ENCODE measurements at places on chromosomes 11 and 22.

GRCh38 chr11:43434893-43435292 is 76.2 kb downstream of the TTC17 start:
- DNase-seq: no peak

DNA sequence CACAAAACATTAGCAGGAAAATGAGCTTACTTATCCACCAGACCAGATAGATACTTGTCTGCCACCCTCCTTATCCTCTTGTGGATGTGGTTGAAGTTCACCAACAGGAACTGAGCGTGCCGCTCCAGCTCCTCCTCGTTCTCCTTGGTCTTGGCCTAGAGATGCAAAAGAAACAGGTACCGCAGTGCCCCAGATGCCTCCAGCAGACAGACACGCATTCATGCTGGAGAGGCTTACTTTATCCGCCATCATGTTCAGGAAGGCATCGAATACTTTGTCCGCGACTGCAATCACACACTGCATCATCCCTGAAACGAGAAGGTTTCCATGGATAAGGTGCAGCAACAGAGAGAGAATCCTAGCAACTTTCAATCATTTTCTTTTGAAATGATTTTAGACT is 21.0 kb upstream of the SERPIND1 start:
- DNase-seq: no peak

- peak; percentile 31 for DNase-seq
Observed at GRCh38 chr22:39013942-39014722, at the start of gene APOBEC3C. APOBEC3C (plus strand) TSS chr22:39014257; CDS start chr22:39014363, 106 bp downstream.

DNA sequence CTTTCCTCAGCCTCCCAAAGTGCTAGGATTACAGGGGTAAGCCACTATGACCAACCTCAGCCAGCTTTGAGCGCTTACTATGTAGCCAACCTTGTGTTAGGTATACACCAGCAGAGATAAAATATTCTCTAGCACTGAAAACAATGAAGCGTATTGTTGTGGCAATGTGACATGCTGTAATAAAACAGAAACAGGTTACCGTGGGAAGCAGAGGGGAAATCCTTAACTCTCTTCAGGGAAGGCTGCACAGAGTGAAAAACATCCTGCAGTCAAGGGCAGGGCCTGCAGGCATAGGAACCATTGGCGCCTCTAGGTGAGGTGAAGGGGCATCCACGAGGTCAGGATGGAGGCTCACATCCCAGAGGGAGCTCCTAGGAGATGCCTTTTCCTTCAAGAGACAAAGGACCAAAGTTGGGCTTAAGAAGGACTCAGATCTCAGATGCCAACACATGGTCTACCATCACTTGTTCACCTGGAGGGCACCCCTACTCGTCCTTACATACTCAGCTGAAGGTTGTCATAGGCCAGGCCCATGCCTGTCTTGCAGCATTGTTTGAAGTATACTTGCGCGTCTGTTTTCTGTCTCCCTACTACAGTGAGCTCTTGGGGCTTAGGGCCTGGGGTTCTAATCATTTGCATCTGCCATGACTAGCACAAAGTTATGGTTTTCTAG is 8.0 kb downstream of the POLD4 start:
- no peak for DNase-seq

DNA sequence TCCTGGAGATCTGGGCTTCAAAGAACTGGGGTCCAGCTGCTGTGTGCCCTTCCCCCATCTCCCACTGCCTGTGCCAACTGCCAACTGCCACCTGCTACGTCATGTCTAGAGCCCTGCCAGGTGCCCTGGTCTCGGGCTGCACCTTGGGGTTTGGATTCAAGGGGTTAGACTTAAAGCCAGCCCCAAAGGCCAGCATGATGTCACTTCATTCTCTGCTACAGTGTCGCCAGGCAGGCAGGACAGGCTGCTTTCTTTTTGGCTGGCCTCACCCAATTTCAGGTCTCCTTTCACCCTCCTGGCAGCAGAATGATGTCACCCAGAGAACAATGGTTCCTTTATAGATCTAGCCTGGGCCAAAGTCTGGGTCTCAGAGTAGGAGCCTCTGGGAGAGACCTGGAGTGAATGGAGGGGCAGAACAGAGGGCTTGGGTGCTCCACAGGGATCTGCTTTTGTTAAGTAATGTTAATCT is 79.5 kb upstream of the CRYBB3 start:
- no peak for DNase-seq

DNA sequence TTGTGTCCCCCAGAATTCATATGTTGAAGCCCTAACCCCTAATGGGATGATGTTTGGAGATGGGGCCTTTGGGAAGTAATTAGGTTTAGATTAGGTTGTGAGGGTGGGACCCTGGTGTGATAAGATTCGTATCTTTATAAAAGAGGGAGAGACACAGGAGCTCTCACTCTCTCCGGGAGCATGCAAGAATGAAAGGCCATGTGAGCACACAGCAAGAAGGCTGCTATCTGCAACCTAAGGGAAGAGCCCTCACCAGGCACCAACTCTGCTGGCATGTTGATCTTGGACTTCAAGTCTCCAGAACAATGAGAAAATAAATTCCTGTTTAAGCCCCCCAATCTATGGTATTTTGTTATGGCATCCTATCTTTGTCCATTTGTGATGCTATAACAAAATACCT is 97.3 kb downstream of the ELP4 start:
- no peak for DNase-seq

- DNase-seq: no peak
Observed at GRCh38 chr11:32188785-32189184, 97.9 kb downstream of the RCN1 start.

DNA sequence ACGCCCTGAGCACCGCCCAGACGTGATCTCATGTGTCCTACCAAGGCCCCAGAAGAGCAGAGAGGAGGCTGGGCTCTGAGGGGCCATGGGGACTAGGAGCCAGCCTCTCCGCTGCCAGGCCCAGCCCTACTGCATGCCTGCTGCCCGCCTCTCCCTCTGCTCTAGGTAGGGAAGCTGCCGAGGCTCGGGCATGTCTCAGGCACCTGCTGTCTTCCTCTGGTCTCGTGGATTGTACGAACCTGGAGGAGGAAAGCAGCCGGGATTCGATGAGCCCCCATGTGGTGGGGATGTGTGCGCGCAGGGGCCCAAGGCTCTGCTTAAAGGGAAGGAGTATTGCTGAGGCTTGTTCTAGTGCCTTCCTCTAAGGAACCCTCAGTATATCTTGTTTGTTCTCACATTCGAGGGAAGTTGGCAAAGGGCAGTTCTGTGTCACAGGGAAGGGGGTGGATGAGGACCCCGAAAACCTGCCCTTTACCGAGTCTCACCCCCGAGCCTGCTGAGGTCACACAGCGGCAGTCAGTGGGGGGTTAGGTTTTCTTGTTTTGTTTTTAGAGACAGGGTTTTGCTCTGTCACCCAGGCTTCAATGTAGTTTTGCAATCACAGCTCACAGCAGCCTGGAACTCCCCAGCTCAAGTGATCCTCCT is 21.2 kb downstream of the DAGLA start:
- DNase-seq: no peak

- peak; percentile 63 for DNase-seq
Observed at GRCh38 chr22:37983860-37984791, at the start of gene SOX10. SOX10 (minus strand) TSS chr22:37984555; CDS start chr22:37983784, 771 bp downstream.

GRCh38 chr11:15161790-15162189 is 47.1 kb downstream of the INSC start:
- no peak for DNase-seq

DNA sequence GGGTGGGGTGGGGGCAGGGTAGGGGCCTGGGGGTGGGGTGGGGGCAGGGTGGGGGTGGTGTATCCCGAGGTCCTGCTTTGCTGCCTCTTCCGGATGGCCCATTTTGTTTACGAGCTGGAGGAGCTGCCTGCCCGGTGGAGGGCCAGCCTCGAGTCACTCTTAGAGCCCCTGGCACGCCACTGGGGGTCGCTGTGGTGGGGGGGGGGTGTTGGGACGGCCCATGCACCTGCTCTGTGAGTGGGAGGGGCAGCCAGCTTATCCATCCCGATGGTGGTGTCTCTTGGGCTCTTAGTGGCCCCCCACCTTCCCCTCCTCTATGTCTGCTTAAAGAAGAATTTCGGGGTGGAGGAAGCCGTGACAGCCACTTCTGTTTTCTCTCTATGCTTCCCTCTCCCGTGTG is 24.6 kb downstream of the MRGPRD start:
- DNase-seq: no peak

GRCh38 chr22:39524753-39525657 is 4.6 kb downstream of the ATF4 start:
- DNase-seq: no peak

DNA sequence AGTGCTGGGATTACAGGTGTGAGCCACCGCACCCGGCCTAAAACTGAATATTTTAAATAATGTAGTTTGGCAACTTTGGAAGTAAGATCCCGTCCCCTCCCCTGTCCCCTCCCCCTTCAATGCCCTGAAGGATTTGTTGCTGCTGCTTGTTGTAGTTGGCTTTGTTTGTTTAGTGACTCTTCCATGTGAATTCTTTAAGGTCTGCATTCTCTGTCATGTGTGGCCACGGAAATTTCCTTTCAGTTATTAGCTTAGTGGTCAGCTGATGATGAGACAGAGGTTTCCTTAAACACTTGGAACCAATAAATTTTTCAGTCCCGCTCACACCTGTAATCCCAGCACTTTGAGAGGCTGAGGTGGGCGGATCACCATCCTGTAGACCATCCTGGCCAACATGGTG is 109.9 kb downstream of the MPPED1 start:
- no peak for DNase-seq

- DNase-seq: no peak
Observed at GRCh38 chr11:122337241-122337640, 221.2 kb upstream of the BLID start.

DNA sequence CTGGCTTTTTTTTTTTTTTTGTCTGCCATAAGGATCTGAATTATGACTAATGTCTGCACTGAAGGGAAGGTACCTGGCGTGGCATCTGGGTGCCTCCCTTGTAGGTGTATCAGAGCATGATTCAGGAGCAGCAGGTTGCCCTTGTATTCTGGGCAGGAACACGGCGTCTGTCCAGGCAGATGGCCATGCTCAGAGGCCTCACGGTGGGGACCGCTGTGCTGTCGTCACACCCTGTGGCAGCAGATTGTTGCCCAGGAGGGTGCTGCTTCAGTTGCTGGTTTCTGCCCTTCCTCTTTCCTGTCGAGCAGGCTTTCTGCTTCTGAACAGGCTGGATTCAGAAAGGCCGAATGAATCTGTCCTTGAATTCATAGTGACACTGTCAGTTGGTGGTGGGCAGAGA is 11.0 kb downstream of the ZNRF3 start:
- no peak for DNase-seq

DNA sequence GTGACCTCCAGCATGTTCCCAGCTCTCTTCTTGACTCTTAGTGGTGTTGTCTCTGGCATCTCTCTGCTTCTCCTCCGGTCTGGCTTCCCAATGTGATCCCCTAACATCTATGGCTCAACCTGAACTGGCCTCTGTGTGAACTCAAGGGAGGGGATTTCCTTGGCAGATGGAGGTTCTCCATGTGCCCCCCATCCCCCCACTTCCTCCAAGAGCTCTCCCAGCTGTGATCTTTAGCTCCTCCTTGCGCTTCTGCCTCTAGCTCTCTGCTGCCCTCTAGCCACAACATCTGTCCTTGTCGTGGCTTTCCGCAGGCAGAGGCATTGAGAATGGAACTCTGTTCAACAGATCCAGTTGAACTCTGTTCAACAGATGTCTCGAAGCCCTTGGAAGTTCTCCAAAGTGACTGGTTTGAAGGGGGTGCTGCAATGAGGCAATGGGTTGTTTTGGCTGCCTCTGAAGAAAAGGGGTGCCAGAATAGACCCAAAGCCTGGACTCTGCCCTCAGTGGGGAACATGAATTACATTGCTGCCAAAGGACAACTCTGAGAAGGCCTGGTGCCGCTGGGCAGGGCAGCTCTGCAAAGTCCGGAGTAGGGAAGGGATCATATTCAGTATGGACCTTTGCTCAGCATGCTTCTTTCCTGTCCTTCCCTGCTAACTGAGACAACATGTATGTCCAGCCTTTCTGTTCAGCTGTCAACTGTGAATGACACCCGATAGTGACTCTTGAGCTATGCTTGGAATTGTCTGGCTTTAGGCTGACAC is 61.9 kb downstream of the ADM start:
- peak; percentile 24 for DNase-seq

GRCh38 chr11:96680211-96681018 is 290.6 kb downstream of the JRKL start:
- no peak for DNase-seq

DNA sequence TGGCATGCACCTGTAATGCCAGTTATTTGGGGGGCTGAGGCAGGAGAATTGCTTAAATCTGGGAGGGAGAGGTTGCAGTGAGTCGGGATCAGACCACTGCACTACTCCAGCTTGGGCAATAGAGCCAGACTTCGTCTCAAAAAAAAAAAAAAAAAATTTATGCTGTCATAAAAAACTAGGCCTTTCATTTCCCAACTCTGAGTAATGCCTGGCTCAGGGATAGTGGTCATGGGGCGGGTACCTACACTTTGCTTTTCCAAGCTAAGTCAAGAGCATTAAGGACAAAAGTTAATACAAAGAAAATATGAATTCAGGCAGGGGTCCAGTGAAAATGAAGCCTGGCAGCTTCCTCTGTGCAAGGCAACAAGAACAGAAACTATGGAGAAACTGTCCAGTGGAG is 16.3 kb downstream of the CPSF7 start:
- DNase-seq: no peak

GRCh38 chr11:63805844-63806415 is 7.3 kb upstream of the SPINDOC start:
- DNase-seq: no peak

DNA sequence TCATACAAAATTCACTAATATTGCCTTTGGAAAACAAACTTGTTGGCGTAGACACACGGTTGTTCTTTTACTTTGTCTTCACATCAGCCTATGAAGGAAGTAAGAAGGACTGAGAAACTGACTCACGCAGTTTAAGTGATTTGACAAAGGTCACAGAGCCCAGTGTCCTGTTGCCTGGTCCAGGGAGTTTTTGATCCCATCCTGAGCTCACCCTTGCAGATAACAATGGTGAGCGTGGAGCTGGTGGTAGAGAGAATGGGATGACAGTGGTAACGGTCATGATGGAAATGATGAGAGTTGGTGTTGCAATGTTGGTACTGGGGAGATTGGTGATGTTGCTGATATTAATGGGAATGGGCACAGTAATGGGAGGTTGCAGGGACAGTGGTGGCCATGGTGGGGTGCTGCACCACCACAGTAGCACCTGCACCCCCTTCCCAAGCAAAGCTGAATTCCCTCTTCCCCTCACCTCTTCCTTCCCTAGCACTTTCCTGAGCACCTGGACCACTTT is 22.0 kb downstream of the CREB3L1 start:
- no peak for DNase-seq

- DNase-seq: no peak
Observed at GRCh38 chr11:14132312-14132711, 169.8 kb downstream of the SPON1 start.

DNA sequence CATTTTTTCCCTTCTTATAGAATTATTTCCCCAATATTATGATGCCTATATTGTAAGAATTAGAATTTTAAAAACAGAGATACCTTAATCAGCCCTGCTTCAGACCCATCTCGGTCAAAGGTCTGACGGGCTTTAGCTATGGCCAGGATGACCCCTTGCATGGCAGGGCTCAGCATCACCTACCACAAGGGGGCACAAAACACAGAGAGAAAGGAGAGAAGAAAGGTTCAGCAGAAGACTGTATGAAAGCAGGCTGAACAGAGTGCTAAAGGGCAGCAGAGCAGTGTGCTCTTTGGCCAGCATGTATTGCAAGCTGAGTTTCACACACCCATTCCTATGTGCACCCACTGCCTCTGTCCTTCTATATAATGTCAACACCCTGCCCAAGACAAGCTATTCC is 26.8 kb downstream of the CLDN25 start:
- DNase-seq: no peak

All from substantia nigra (tissue), 51 donors.